Mesenteric fat pad (tissue), 1 donor: ENCODE measurements at places on chromosomes 6 and 20.
A peak's percentile ranks its signal among the peaks of the same experiment; 100 is the strongest.

DNA sequence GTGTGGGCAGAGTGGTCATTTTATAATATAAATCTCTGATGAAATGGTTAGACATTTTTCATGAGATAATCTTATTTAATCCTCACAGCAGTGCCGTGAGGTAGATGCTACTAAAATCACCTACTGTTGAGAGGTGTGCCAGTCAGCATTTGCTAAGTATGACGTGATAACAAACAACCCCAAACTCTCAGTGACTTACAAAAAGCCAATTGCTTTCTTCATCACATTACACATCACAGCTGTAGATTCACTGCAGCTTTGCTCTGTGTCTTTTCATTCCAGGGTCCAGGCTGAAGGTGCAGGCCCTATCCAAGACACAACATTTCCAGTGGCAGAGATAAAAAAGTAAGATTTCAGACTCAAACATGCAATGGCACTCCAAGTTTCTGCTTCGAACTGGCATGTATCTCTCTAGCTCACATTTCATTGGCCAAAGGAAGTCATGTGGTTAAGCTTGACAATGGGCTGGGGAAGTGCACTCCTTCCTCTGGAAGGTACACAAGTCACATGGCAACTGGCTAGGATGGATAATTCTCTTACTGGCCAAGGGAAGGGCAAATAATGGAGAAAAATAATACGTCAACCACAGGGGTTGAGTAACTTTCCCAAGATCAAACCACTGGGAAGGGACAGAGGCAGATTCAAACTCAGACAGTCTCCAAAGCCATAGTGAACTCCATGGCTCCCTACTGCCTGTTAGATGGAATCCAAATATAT, 69.5 kb upstream of the EPB41L1 start:
- no peak for DNase-seq

GRCh38 chr6:30610065-30610464, 7.0 kb downstream of the PPP1R10 start:
- no peak for DNase-seq

DNA sequence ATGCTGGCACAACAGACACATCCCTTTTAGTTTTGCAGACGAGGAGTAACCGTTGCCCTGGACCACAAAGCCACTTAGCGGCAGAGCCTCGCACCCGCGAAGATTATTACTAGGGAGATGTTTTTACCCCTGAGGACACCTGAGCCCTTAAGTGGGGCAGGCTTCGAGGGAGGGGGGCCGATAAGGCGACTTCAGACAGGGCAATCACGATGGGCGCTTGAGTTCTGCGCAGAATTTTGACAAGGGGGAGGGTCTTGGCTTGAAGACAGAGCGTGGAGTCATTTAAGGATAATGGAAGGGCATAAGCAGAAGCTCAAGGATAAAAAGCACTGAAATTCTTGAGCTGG, 650 bp upstream of the TTK start:
- DNase-seq = no peak

GRCh38 chr6:53984581-53984980, 126.7 kb upstream of the MLIP start:
- DNase-seq = no peak

GRCh38 chr20:24960302-24960801, 11.3 kb downstream of the CST7 start:
- DNase-seq = peak; percentile 83

GRCh38 chr6:133966654-133967329, 13.8 kb downstream of the TBPL1 start:
- DNase-seq = no peak

DNA sequence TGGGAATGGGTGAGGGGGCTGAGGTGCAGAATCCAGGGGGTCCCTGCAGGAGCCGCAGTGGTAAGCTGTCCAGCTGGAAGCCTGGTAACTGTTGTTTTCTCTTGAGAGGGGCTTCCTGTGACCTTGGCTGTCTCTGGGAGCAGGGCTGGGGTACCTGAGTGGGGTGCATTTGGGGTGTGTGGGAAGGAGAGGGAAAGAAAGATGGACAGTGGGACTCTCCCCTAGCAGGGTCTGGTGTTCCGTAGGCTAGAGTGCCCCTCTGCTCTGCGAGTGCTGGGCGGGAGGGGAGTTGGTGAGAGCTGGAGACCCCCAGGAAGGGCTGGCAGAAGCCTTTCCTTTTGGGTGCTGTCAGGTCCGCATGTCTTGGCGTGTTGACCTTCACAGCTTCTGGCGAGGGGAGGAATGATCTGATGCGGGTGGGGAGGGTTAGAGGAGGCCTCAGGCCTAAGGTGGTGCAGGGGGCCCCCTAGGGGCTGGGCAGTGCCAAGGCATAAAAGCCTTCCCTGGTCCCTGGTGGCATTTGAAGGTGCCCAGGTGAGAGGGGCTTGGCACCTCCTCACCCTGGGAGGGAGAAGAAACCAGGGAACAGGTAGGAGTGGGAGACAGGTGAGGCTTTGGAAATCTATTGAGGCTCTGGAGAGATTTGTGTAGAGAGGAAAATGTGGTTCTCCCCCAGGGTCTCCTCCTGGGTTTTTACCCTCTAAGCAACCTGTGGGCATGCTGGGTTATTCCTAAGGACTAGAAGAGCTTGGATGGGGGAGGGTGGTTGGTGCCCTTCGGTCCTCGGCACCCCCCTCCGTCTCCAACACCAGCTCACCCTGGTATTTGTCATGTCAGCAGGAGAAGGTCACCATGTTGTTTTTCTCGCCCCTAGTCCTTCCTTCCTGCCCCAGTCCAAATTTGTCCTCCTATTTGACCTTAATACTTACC, 3.3 kb downstream of the VEGFA start:
- no peak for DNase-seq

- DNase-seq = no peak
Measured at GRCh38 chr20:61986762-61987321, 78.8 kb downstream of the TAF4 start.

GRCh38 chr6:17707371-17707651, 586 bp upstream of the NUP153 start:
- no peak for DNase-seq

DNA sequence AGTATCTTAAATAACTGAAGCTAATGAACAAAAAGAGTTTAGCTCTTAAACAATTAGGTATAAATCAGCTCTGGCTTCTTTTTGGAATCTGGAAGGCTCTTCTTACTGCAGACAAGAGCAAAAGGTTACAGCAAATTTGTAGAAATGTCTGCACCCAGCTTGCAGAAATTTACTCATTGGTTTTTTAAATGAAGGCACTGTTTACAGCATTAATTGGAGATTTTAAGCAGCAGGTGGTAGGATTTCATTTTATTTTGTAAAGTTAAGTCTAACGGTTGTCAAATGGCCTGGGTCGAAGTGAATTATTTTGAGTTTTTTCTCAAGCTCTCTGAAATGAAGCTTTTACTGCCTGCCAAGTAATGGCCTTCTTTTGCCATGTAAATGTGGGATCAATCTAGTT, 102.1 kb downstream of the NRSN1 start:
- DNase-seq = no peak

GRCh38 chr6:108736832-108737231, 111.4 kb upstream of the ARMC2 start:
- no peak for DNase-seq

DNA sequence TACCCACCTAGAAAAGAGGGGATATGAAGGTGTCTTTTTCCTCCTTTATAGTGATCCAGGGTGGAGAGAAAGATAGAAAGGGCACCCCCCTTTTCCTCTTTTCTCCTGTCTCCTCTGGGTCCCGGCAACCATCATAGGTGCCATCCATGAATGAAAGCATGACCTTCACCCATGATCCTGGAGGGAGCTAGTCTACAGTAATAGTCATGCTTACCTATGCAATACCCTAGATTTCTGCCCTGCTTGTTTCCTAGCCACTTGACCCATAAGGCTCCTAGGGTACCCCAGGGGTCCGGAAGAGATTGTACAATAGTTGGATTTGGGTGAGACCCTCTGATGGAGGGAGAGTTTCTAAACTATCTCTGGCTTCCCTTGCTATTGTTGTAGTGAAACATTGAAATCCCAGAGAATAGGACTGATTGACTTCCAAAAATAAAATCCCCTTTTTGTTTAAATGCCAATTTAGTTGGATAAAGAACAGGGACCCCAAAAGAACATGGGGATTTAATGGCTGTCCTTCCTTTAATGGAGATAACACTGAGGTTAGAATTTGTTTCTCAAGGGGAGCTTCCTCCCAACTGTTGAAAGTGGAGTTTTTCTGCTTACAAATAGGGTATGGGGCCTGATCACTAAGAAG, 366.8 kb upstream of the KHDRBS2 start:
- no peak for DNase-seq

GRCh38 chr20:47741669-47742608, 43.3 kb downstream of the SULF2 start:
- no peak for DNase-seq

- DNase-seq = no peak
Measured at GRCh38 chr6:140174524-140174923, 800.1 kb upstream of the CITED2 start.

DNA sequence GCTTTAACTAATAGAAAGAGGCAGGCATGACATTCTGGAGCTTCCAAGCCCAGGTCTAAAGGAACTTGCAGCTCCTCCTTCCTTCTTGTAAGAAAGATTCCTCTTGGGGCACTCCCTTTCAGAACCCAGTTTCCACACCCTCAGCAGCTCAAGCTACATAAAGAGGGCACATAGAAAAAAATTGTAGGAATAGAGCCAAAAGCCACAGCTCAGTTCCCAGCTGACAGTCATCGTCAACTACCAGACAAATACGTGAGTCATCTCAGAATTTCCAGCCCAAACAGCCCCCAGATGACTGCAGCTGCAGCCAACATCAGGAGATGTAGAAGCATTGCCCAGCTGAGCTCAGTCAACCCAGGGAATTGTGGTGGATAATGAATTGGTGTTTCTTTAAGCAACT, 349.8 kb upstream of the ARID1B start:
- no peak for DNase-seq

GRCh38 chr6:39495640-39496039, 173.1 kb upstream of the KCNK16 start:
- DNase-seq = no peak

DNA sequence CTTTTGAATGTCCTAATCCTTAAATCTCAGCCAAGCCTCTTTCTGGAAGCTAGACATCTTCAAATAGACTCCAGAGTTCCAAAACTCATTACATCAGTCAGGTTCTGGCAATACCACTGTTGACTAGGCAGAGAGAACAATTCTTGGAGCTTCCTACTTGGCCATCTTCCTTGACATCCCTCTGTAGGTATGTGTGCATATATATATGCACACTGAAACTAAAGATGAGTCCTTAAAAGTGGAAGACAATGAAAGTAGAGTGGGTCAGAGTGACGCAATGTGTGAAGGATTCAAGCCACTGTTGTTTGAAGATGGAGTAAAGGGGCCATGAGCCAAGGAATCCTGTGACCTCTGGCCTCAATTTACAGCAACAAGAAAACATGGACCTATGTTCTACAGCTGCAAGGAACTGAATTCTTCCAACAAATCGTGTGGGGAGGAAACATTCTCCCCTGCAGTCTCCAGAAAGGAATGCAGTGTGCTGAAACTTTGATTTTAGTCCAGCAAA, 18.7 kb upstream of the DUSP22 start:
- no peak for DNase-seq

- DNase-seq = no peak
Measured at GRCh38 chr6:62265906-62266525, 20.0 kb downstream of the KHDRBS2 start.

GRCh38 chr6:130583268-130583667, 217.5 kb downstream of the TMEM200A start:
- DNase-seq = no peak

DNA sequence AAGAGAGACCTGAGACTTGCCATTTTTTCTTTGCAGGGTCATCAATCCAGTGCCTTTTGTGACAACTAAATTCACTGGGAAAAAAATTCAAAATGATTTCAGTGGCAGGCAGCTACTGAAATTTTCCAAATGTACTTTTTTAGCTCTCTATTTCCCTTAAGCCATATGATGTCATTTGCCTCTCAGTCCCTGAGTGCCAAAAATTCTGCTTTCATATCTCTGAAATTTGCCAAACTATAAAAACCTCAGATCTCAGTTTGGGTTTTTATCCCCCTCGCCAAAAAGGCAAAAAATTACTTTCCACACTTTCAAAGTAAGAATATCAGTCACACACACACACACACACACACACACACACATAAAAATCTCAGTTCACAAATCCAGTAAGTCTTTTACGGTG, 651.3 kb upstream of the ARID1B start:
- DNase-seq = no peak

GRCh38 chr20:64036346-64037198, 590 bp downstream of the C20orf204 start:
- DNase-seq = no peak

DNA sequence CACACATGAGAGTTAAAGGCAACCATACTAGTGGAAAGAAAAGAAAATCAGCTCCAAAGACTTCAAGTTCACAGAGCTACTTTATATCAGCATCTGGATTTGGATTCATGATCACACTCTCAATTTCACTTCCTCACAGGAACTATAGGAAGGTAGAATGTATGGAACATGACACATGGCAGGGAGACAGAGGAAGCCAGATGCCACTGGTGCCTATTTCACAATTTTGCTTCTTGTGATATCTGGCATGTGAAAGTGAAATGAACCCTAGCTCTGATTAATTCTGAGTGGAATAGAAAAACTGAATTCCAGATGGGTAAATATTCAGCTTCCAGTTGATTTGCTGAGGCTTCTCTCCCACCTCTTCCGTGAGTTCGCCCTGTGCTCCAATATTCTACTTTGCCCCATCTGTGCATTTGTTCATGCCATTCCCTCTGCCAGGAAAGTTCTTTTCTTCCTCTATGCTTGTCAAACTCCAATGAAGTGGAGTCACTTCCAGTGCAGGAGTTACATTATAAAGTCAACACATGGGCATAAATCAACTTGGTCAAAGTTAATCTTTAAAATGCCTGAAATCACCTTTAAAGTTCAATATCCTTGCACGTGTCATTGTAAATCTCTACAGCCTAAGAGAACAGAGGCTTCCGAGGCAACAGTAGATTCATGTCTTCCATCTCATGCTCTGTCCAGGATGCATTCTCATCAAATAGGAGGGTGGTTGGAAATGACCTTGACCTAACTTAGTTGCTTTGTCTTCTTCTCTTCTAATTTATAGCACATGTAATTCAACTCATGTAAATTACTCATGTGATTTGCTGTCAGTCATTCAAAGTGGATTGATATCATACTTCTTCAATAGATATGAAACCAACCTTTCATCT, 275.3 kb downstream of the HIVEP2 start:
- DNase-seq = no peak

DNA sequence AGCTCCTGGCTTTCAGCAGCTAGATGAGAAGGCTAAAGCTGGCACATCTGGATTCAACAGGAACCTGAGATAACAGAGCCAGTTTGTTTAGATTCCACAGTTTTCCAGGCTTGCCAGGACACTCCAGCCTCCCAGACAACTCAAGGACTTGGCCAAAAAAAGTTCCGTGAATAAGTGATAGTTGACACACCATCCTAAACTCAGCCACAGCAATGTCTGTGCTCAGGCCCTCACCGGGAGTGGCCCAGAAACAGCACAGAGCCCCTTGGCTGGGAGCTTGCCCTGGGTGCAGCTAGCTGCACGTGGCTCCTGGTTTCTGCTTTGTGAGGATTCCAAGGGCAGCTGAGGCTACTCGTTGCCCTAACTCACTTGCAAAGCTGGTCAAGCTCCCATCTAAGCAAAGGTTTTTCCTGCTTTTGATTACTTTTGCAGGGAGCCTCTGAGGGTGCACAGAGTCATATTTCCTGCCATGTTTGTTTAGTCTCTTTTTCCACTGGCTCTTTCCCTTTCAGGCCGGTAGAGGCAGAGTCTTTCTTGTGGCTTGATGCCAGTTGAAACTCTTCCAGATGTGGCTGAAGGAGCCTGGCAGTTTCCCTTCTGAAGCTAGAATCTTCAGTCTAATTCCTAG, 118.3 kb upstream of the ECI2 start:
- no peak for DNase-seq
